Adrenal gland (tissue), 19 donors: ENCODE measurements at places on chromosomes 6 and 20. TPM values are rescaled to one million over a fixed set of nuclear protein-coding genes. Genes with fewer than 3 reads are reported as not detected.

Gene SPATS1
- total RNA-seq: not detected

DNA sequence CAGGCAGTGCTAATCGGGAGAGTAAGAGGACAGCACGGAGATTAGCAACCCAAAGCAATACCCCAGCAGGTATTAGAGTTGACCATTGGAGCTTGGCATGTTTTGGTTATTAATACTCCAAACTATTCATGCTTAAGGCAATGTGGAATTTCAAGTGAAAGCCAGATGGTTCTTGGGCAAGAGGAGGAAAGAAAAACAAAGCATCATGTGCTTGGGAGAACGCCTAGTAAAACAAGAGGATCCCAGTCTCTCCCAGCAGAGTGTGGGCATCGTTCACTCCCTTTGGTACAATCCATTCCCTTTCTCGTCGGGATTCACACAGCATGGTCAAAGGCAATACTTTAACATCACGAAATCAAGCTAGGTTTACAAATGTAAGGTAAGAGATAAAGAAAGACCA, 349.8 kb downstream of the PRKN start:
- no peak for DNase-seq
- H3K4me3 ChIP-seq: no peak overlapping the region
- H3K4me1 ChIP-seq: no peaks in the 10 kb centered on the region

GRCh38 chr20:51062065-51062464, 39.2 kb upstream of the KCNG1 start:
- H3K27ac ChIP-seq: no peak overlapping the region
- no peak overlapping the region for H3K4me3 ChIP-seq
- no peaks in the 10 kb centered on the region for H3K36me3 ChIP-seq
- H3K27me3 ChIP-seq: no peaks in the 10 kb centered on the region
- DNase-seq: no peak

DNA sequence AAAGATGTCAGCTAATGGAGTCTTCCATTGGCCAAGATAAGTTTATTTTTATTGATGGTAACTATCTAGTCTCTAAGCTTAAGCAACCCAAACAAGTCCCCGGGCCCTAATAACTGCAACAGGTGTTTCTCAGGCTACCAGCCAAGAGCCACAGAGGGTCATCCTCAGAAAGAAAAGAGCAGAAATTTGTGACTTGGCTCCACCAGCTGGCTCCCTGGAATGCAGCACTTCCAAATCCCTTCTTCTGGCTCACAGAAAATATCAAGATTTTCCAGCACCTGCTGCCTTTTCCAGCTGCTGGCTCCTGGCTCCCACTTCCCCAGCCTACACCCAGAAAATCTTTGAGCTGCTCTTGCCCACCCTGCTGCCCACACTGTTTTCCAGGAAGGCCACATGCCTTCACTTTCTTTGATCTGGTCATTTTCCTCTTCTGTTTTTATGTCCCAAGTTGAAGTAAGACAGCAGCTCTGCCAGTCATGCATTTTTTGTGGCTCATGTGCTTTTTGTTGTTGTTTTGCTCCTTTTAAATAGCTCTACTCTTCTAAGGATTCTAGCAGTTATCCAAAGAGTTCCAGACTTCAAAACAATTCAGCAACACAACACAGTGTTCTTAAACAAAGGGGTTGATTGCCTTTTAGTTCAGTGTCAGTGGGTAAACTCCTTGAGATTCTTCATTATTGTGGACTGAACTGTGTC, 151.0 kb upstream of the SMLR1 start:
- H3K4me1 ChIP-seq: peaks cover 11% of the 10 kb centered on the region
- H3K36me3 ChIP-seq: no peaks in the 10 kb centered on the region
- H3K27me3 ChIP-seq: no peaks in the 10 kb centered on the region
- H3K27ac ChIP-seq: no peak overlapping the region

GRCh38 chr6:124868481-124868880, 93.8 kb upstream of the RNF217 start:
- no peaks in the 10 kb centered on the region for H3K4me1 ChIP-seq
- no peaks in the 10 kb centered on the region for H3K27me3 ChIP-seq
- no peak overlapping the region for H3K27ac ChIP-seq
- H3K36me3 ChIP-seq: no peaks in the 10 kb centered on the region
- DNase-seq: no peak

Gene BHLHE23
- total RNA-seq: not detected

DNA sequence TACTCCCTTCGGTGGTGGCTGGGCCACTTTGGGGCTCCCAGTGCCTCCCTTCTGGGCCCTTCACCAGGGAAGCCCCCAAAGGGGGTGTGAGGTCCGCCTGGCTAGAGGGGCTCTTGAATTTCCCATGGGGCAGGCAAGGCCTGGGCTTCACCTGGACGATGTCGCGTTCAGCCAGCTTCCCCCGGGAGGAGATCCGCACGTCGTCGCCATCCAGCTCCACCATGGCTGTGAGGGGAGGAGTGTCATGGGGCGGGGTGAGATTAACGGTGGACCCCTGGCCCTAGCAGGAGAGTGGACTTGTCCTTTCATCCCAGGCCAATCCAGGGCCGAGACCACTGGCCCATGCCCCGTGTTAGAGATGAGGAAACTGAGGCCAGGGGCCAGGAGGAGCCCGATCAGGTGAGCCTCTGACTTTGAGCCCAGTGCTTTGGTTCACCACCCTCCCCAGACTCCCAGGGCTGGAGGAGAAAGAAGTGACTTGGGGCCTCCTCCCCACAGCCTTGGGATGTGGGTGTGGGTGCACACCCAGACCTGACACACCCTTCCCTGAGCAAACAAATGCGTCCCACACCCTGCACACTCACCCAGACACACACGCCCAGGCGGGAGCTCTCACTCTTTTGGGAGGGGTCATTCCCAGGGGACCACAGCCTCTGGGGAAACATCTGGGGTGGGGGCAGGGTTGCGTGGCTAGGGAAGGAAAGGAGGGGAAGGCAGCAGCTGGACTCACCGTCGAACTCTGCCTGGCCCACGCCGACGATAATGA, 46.1 kb downstream of the RAB44 start:
- no peak overlapping the region for H3K4me3 ChIP-seq
- H3K27me3 ChIP-seq: no peaks in the 10 kb centered on the region
- no peaks in the 10 kb centered on the region for H3K36me3 ChIP-seq

GRCh38 chr6:124961777-124962638, at the start of gene RNF217:
Gene RNF217, plus strand, starts transcription at chr6:124962437. Its CDS starts 108 bp downstream, at chr6:124962545.
- H3K36me3 ChIP-seq: no peaks in the 10 kb centered on the region
- peak within 1 kb of the TSS; percentile 42 for H3K4me3 ChIP-seq
- H3K4me1 ChIP-seq: peaks cover 16% of the 10 kb centered on the region
- peak within 1 kb of the TSS; percentile 92 for H3K27ac ChIP-seq

Gene BPIFB1
- total RNA-seq: not detected

GRCh38 chr6:7868926-7869325, 41.7 kb downstream of the TXNDC5 start:
- H3K27ac ChIP-seq: no peak overlapping the region
- no peaks in the 10 kb centered on the region for H3K36me3 ChIP-seq
- no peaks in the 10 kb centered on the region for H3K4me1 ChIP-seq
- no peak for DNase-seq
- H3K27me3 ChIP-seq: no peaks in the 10 kb centered on the region
- H3K4me3 ChIP-seq: no peak overlapping the region

Gene KCNB1
- total RNA-seq: 0.26 TPM

GRCh38 chr6:111980143-111980542, 73.8 kb upstream of the CCN6 start:
- peak overlapping the region; percentile 31 for H3K27ac ChIP-seq
- no peaks in the 10 kb centered on the region for H3K27me3 ChIP-seq
- DNase-seq: peak; percentile 13

GRCh38 chr20:5933802-5934436, 16.4 kb downstream of the TRMT6 start:
- no peak overlapping the region for H3K27ac ChIP-seq
- no peaks in the 10 kb centered on the region for H3K4me1 ChIP-seq
- H3K36me3 ChIP-seq: peaks cover 11% of the 10 kb centered on the region
- H3K27me3 ChIP-seq: no peaks in the 10 kb centered on the region
- no peak for DNase-seq

DNA sequence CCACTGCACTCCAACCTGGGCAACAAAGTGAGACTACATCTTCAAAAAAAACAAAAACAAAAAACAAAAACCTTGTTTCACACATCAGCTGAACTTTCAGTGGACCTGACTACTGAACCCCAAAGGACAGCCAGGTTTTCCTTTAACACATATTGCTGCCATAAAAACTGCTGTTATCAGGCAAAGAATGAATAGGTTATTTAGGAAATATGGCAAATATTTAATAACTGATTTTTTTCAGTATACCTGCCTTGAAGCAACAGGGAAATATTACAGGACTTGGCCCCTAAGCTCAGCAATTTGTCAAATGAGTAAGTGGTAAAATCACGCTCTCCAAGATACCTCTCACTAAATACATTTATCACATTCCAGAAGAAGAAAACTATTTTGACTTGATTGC, 34.0 kb downstream of the B4GALT5 start:
- H3K27ac ChIP-seq: peak overlapping the region; percentile 89
- peaks cover 89% of the 10 kb centered on the region for H3K4me1 ChIP-seq
- no peaks in the 10 kb centered on the region for H3K27me3 ChIP-seq
- no peaks in the 10 kb centered on the region for H3K36me3 ChIP-seq

DNA sequence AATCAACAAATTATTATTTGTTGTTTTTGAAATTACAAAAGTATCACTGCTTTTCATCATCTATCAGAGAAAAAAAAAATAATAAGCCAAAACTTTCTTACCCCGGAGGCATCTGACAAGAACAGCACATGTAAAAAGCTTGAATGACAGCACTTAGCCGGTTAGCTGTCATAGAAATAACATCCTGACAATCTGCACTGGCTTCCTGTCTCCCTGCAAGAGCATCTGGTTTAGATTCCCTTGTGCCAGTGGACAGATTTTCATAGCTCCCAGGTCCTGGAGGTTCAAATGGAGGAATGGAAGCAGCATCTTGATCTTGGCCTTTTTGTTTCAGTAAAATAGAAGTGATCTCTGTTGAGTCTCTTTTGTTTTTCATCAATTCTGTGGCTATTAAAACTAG, 74.8 kb downstream of the HACE1 start:
- no peak for DNase-seq
- H3K36me3 ChIP-seq: no peaks in the 10 kb centered on the region
- H3K27ac ChIP-seq: no peak overlapping the region
- no peak overlapping the region for H3K4me3 ChIP-seq
- H3K27me3 ChIP-seq: no peaks in the 10 kb centered on the region

Gene PNRC1
- total RNA-seq: 305 TPM

GRCh38 chr20:63346131-63347080, 14.7 kb downstream of the CHRNA4 start:
- no peaks in the 10 kb centered on the region for H3K4me1 ChIP-seq
- DNase-seq: peak; percentile 68
- no peak overlapping the region for H3K27ac ChIP-seq
- H3K27me3 ChIP-seq: no peaks in the 10 kb centered on the region
- H3K4me3 ChIP-seq: no peak overlapping the region
- no peaks in the 10 kb centered on the region for H3K36me3 ChIP-seq

Gene MAP1LC3A
- 23.1 TPM for total RNA-seq

DNA sequence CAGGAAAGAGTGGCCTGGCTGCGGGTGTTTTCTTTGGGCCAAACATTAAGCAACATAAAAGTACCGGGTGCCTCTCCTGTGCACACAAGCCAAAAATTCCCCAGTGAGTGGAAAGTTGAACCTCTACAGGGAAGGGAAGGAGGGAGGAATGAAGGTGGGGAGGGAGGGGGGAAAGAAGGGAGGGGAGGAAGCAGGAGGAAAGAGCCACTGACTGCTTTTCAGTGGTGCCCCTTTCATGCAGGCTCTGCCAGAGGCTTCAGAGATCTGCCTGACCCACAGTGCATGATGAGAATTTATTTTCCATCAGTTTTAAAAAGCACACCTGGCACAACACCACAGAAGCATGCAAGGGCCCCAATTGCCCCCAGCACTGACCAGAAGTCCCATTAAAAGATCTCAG, 27.5 kb upstream of the AVP start:
- no peak overlapping the region for H3K4me3 ChIP-seq
- DNase-seq: no peak
- no peak overlapping the region for H3K27ac ChIP-seq
- no peaks in the 10 kb centered on the region for H3K36me3 ChIP-seq

DNA sequence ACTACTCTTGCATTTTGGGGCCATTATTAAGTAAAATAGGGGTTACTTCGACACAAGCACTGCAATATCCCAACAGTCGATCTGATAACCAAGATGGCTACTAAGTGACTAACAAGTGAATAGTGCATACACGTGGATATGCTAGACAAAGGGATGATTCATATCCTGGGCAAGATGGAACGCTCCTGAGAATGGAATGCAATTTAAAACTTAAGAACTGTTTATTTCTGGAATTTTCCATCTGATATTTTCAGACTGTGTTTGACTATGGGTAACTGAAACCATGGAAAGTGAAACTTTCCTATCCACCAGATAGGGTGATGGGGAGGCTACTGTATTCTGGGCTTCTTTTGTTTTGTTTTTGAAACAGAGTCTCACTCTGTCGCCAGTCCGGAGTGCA, 66.5 kb downstream of the ILRUN start:
- peaks cover 12% of the 10 kb centered on the region for H3K4me1 ChIP-seq
- no peaks in the 10 kb centered on the region for H3K36me3 ChIP-seq
- H3K4me3 ChIP-seq: no peak overlapping the region

DNA sequence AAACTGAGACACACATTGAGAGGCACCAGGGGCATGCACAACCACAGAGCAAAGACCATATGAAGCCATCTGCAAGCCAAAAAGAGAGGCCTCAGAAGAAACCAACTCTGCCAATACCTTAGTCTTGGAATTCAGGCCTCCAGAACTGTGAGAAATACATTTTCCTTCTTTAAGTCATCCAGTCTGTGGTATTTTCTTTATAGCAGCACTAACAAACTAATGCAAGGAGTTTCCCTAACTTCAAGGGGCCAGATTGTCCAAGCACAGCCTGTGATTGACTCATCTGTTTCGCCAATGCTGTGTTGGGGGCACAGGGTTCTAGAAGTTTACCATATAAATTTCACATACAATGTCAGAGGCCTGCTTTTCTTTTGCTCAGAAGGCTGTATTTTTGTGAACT, 364.6 kb downstream of the GJA1 start:
- no peaks in the 10 kb centered on the region for H3K36me3 ChIP-seq
- no peak overlapping the region for H3K27ac ChIP-seq
- H3K4me1 ChIP-seq: peaks cover 2% of the 10 kb centered on the region
- no peak overlapping the region for H3K4me3 ChIP-seq
- no peaks in the 10 kb centered on the region for H3K27me3 ChIP-seq

Gene ZNF334
- total RNA-seq: 7.3 TPM

Gene PNPLA1
- 1.00 TPM for total RNA-seq

Gene EYA4
- total RNA-seq: 1.5 TPM

DNA sequence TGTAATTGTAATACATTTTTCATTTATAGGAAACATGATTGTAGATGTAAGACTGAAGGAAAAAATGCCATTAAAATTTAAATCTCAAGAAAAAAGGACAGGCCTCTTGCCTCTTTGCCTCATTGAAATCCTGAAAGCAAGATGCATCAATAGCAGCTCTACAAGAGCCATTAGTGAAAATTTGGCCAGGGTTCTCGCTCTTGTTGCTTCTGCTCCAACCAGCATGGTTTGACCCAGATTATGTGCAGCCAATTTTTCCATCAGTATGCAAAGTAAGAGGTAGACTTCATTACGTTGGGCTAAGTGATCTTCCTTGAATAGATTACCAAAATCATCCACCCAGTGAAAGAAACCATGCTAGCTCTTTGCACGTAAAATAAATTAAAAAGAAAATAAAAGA, 106.6 kb downstream of the SGK1 start:
- H3K36me3 ChIP-seq: no peaks in the 10 kb centered on the region
- DNase-seq: no peak
- no peaks in the 10 kb centered on the region for H3K4me1 ChIP-seq
- no peak overlapping the region for H3K27ac ChIP-seq
- H3K4me3 ChIP-seq: no peak overlapping the region
- no peaks in the 10 kb centered on the region for H3K27me3 ChIP-seq

- no peak overlapping the region for H3K4me3 ChIP-seq
- H3K36me3 ChIP-seq: no peaks in the 10 kb centered on the region
- peaks cover 8% of the 10 kb centered on the region for H3K4me1 ChIP-seq
- H3K27me3 ChIP-seq: no peaks in the 10 kb centered on the region
- no peak overlapping the region for H3K27ac ChIP-seq
Observed at GRCh38 chr6:111031151-111031550, 49.3 kb downstream of the RPF2 start.
